ENCODE measurements at places on chromosomes 3 and 15.

DNA sequence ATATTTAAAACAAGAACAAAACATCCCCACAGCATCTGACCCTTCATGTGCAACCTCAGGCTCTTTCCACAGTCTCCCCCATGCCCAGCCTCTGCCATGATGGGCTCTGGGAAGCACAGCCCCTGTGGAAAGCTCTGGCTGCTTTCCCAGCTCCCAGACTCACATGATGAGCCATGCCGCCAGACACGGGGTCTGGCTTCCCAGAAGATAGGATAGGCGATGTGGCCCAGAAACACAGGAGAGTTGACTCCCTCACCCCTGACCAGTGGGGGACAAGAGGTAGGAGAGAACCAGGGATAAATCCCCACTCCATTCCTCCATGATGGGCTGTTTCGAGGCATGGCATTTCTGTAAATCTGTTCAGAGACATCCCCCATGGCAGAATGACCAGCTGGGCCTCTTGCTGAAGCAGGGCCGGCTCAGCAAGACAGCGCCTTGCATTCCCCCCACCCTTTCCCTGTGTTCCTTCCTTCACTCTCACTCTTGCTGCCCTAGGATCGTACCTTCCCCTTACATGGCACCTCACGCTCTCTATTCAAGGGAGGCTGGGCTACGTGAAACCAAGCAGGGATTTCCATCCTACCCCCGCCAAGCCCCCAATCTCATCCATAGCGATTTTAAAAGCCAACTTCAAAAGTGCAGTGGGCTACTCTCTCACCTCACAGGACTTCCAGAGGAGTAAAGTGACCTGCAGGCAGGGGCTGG is 192.4 kb downstream of the ABHD5 start:
- DNase-seq: no peak

DNA sequence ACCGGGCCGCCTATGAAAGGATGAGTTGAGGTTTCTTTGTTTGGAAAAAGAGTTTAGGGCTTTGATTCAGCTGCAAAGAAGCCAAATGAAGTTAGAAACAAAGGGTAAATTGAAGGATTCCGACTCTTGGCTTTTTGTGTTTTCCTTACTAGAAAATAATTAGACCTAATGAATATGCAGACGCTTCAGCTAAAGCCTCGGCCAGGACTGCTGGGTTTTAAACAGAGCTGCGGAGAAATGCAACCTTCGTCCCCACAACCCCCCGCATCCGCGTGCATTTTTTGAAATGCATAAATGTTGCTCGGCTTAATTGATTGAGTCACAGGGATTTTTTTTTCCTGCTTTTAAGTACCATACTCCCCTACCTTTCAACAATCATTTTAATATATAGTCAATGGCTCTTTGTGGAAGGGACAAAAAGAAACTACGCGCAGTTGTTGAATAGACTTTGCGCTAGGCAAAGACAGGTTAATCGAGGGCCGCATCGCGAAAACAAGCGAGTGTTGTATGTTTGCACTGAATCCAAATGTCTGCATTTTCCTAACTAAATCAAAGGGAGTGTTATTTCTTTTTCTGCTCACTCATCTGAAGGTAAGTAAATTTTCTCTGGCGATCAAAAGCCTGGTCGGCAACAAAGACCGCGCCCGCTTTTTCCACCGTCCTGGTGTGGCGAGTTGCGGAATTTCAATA is 1.3 kb upstream of the ZIC4 start:
- no peak for DNase-seq

GRCh38 chr3:116691041-116691440 is 18.5 kb upstream of the TUSC7 start:
- DNase-seq: no peak

GRCh38 chr3:71910108-71910507 is 125.2 kb upstream of the PROK2 start:
- DNase-seq: no peak

- no peak for DNase-seq
Observed at GRCh38 chr15:31344823-31345605, 18.4 kb downstream of the KLF13 start.

GRCh38 chr3:61090389-61091169 is 160.7 kb downstream of the FHIT start:
- no peak for DNase-seq

GRCh38 chr3:3776607-3777006 is 22.6 kb upstream of the LRRN1 start:
- DNase-seq: no peak
